ENCODE measurements at places on chromosomes 6 and 20.

- DNase-seq: no peak
These were observed 145.1 kb downstream of the CLIC5 start for GRCh38 chr6:45870531-45870930.

DNA sequence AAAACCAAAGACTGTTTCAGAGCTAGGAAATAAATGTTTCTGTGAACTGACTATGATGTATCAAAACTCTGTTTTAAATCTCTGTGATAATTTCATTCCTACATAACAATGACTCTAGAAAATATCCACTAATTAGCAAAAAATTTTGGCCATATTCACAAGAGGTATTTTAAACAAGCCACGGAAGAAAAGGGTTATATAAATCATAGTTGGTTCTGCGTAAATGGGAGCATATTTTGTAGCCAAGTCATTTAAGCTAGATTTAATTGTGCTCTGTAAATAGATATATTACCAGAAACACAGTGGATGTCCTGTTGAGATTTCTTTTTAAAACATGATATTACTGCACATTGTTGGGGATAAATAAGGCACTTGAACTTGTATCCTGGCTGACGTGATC, 416.5 kb upstream of the PLCB4 start:
- no peak for DNase-seq

DNA sequence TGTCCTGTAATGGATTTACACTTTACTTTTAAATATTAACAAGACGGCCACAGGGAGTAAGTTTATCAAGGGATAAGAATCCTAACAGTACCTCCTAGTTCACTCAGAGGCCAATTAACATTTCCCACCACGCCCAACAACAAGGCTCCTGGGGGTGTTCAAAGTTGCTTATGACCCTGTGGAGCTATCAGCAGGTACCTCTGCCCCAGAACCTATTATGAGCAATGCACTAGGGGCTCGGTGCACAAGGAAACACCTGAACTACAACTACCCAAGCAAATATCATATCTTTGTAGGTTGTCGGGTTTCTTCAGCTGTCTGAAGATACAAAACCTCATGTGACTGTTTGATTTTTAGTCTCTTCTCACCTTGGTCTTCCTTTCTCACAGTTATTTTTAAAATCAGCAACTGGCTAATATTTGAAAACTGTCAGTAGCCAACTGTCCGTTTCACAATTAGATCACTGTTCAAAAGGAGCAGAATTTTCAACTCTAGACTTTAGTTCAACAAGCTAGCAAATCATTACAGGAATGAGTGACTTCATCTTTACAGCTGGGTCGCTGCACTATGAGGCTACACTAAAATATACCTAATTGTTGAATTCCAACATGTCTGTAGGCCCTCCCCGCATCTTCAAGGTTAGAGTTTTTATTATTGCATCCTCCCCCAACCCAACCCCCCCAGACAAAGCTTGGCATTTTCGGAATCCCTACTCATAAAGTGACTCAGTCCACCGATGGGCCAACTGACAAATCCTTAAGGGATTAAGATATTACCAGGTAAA, 38.1 kb downstream of the B4GALT5 start:
- DNase-seq: peak; percentile 22

DNA sequence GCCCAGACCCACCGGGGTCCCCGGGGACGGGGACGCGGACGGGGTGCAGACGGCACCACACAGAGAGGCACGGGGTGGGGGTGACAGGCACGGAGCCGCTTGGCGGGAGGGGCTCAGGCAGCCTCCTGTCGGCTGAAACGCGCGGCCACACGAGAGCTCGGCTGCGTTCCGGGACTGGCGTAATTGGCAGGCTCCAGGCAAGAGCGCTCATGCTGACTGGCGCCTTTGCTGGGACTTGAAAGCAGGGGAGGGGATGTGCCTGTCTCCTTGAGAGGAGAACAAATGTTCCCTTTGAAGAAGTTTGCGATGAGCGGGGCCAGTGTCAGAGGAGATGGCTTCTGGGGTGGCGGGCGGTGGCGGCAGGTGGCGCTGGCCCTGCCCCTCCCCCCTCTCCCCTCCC, 25.8 kb downstream of the BHLHE23 start:
- peak; percentile 19 for DNase-seq

GRCh38 chr6:47221565-47221964, 88.1 kb downstream of the TNFRSF21 start:
- no peak for DNase-seq

DNA sequence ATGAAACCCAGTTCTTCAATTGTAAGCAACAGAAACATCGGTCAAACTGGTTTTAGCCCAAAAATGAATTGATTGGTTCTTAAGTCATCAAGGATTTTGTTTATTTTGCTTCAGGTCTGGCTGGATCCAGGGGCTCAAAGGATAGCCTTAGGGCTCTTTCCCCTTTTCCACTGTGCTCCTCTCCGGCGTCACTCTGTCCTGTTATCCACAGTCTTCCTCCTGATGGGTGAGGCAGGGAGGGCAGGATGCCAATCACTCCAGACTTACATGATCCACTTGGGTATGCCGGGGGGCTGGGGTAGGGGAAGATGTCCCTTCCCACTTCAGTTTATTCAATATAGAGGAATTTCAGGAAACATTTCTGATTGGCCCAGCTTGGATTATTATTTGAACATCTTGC, 40.0 kb downstream of the PLAGL2 start:
- DNase-seq: no peak

DNA sequence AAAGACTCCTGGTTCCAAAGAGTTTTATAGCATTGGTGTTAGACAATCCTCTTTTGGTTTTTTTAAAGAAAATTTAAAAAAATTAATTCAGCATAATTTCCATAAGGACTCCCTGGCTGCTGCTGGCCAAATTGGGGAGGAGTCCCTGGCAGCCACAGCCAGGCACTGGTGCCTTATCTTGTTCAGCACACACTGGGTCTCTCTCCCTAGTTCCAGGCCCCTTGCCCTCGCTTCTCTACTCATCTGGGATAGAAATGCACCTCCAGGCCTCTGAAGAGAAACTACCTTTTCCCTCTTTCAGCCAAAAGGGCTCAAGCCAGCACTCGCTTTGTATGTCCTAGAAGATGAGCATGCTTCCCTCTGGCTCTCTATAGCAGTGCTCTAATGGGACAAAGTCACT, 13.4 kb upstream of the MAPK13 start:
- DNase-seq: no peak

DNA sequence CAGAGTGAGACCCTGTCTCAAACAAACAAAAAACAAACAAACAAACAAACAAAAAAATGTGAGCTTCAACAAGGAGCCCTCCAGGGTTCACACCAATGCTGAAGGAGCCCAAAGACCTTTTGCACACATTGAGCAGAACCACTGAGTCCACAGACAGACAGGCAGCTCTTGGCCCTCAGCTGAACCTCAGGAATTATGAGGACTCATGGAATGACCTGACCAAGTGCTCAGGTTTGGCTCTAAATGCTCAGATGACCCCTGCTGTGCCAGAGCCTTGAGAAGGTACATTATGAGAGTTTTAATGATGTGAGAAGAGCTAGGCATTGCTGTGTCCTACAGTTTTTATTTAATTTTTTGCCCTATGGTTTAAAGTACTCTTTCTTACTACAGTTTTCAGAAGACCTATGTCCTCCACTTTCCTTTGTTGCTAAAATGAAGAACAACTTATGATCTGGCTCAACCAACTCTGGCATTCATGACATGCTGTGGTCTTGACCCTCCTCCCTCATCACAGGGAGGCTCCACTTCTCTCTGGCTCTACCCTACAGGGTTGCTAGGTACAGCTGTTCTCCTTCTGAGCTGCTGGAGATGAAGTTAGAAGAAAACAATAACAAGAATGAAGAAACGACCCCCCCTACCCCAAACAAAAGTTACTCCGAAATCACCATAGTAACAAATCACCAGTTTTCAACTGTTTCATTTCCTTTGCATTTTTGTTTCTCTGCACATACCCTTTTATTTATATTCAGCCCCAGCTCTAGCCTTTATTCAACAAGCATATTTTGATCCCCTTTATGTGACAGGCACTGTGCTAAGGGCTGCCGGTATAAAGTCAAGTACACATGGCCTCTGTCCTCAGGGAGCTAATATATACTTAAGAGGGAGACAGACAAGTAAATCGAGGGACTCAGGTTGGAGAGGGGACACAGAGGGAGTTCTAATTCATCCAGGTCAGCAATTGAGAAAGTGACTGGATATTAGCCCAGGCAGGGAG, 128.7 kb upstream of the TRAF3IP2 start:
- peak; percentile 34 for DNase-seq

DNA sequence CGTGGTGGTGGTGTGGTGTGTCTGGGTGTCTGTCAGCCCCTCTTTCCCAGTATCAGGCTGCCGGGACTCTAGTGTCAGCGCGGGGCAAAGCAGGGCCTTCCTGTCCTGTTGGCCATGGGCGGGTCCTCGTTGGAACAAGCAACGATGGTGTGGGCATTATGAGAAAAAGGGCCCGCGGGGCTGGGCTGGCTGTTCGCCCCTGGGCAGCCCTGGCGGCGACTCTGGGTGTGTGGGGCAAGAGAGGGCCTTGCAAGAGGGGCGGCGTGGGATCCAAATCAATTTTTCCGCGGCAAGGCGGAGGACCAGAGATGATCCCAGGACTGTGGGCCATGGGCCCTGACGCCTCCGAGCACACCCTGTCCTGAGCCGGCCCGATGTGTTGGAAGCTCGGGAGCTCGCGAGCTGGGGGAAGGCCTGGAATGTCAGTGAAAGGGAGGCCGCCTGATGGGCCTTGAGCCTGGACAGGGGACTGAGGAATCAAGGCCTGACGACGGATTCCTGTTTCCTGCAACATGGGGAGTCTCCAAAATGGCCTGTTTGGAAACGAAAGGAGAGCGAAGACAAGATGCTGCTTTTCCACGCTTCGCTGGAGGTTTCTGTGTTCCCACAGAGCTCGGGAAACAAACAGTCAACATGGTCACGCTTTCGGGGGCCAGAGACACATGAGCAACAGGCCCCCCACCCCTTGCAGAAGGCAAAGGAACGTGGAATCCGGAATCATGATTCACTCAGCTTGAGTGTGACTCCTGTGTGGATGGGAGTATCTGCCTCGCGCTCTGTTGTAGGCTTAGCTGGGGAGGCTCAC, 364.7 kb upstream of the DEFB115 start:
- DNase-seq: no peak

DNA sequence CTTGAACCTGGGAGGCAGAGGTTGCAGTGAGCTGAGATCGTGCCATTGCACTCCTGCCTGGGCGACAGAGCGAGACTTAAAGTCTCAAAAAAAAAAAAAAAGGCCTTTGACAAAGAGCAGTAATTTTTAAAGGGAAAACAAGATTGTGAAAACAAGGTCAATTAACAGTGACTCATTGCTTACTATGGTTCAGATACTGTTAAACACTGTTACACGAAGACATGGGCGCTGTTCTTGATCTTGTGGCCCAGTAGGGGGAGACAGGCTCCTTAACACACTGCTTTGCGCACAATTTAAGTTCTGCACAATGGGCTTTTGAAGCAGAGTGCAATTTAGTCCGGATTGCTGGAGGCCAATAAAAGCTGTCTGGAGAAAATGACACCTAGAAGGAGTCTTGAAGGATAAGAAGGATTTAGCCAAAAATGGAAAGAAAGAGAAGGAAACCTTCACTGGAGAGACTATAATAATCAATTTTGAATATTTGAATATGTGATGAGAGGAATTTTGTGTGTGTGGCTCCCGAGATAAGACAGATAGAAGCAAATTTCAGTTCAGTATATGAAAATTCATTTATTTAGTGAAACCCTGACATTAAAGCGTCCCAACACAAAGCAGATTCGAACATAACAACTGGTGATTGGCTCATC, 6.0 kb upstream of the LATS1 start:
- peak; percentile 48 for DNase-seq

- no peak for DNase-seq
These were observed 24.4 kb downstream of the CNR1 start for GRCh38 chr6:88141561-88142296.

DNA sequence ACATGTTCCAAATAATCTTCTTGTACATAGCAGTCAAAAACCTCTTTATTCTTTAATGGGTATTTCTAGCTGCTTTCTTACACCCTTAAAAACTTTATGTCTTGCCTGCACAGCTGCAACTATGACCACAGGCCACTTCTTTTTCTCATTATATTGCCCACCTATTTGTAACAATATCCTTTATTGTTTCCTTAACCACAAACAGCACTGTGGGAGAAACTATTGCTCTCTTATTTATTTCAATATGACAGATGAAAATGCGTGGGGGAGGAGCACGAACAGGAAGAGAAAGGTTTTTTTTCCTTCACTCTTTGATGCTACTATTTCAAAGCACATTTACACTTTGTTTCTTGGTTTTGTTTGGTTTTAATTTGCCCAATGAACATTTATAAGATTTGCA, 253.5 kb downstream of the GJA1 start:
- no peak for DNase-seq

- no peak for DNase-seq
These were observed 145.9 kb upstream of the FBXL4 start for GRCh38 chr6:99093456-99094190.

DNA sequence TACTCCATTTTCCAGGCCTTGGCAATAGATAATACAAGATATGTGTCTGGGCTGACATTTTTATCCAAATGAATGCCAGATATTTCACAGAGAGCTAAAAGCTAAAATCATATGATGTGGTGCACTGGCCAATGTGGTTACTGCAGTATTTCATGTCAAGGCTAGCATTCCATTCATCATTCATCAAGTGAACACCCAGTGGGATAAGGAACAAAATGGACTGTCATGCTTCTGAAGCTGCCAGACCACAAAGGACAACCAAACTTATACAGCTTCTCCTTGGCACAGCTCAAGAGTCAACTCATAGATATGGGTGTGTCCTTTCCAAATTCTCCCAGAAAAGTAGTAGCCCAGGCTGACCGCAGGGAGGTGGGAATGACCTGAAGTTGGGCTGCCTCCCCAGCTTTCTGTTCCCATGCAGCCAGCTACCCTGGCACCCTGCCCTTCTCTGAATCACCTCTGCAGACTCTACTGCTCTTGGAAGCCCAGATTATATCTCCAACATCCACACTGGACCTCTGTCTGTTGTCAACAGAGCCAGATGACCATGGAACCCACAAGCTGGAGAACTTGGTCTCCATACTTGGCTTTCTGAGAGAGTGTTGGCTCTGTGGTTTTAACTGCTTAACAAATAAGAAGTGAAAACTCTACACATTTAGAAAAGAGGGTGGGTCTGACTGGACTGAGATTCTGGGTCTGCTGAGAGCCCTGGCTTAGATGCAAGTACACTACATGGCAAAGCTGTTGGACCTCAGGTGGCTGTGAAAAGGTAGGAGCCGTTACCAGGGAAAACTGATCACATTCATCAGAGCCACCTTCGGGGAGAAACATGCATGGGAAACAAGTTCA, 122.8 kb downstream of the ALDH8A1 start:
- no peak for DNase-seq

DNA sequence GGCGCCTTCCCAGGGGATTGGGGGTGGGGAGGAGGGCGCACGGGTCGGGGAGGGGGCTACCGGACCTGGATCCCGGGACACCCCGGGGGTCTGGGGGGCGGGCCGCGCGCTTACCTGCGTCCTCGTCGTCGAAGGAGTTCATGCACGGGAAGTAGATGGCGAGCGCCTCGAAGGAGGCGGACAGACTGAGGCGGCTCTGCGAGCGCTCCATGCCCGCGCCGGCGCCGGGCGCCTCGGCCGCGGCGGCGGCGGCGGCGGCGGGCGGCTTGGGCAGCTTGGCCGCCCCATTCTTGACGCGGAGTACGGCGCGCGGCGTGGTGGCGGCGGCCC, 320 bp downstream of the RIMS4 start:
- DNase-seq: no peak

Measured in CD4-positive, alpha-beta T cell treated with Interferon alpha-2 for 1 hour (primary cell).